ENCODE measurements at places on chromosomes 6 and 20. TPM values are rescaled to one million over a fixed set of nuclear protein-coding genes. Genes with fewer than 3 reads are reported as not detected.

DNA sequence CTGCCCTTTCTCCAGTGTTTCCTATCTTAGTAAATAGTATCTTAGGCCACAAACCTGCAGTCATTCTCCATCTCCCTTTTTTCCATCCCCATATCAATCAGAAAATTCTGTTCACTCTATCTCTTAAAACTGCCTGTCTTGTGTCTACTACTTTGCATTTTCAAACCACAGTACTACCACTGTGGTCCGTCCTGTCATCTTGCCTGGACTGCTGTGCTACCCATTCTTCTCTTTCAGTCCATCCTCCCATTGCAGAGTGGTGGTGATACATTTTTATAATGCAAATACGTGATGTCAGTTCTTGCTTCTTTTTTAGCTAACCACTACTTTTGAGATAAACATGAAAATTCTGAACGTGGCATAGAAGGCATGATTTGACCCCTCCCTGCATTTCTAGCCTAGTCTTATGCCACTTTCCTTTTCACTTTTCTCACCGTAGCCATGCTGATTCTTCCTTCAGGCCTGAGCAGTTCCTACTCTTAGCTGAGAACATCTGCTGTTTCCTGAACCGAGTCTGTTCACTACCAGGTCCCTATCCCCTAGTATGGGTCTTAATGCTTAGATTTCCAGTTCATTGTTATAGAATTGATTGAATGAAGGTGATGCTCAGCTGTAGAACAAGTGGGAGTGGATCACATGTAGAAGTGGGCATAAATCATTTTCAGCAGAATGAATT is 13.8 kb downstream of the TBPL1 start:
- H3K4me1 ChIP-seq = peaks cover 21% of the 10 kb centered on the region
- no peak for DNase-seq
- no peak overlapping the region for H3K27ac ChIP-seq
- H3K4me3 ChIP-seq = no peak overlapping the region

The PSORS1C1 gene
- total RNA-seq = 9.6 TPM

GRCh38 chr6:144613859-144614258 is 328.7 kb downstream of the UTRN start:
- H3K36me3 ChIP-seq = no peaks in the 10 kb centered on the region
- H3K4me1 ChIP-seq = no peaks in the 10 kb centered on the region
- no peaks in the 10 kb centered on the region for H3K27me3 ChIP-seq
- no peak for DNase-seq

DNA sequence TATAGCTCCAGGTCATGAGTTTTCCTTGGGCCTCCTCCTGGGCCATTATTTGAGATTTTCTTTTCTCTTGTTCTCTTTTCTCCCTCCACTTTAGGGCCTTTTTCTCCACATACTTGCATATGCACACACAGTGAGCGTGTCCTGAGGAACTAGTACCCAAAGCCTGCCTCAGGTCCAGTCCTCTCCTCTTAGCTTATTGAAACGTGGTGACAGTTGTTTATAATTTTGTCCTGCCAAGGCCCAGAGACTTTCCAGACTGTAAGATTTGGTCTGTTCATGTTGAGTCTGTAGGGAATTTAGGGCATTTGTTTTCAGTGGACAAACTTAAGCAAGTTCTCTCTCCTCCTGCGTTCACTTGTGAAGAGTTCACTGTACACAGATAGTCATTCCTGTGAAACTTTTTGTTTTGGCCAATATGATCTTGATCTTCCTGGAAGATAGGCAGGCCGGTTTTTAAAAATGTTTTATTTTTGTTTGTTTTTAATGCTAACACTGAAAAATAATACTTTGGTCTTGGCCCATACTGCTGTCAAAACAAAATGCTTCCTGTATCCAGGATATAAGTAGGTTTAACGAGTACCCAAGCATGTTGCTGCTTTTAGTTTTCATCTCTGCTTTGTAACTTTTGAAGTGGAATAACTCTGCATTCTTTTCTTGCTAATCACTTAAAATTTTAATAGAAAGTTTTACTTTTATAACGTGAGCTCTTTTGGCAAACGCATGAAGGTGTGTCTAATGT is 20.7 kb downstream of the LRRC1 start:
- no peaks in the 10 kb centered on the region for H3K36me3 ChIP-seq
- H3K27ac ChIP-seq = no peak overlapping the region
- no peak overlapping the region for H3K4me3 ChIP-seq
- H3K27me3 ChIP-seq = no peaks in the 10 kb centered on the region

The FBXO9 gene
- total RNA-seq = 61.4 TPM

The PSMF1 gene
- total RNA-seq = 52.8 TPM

DNA sequence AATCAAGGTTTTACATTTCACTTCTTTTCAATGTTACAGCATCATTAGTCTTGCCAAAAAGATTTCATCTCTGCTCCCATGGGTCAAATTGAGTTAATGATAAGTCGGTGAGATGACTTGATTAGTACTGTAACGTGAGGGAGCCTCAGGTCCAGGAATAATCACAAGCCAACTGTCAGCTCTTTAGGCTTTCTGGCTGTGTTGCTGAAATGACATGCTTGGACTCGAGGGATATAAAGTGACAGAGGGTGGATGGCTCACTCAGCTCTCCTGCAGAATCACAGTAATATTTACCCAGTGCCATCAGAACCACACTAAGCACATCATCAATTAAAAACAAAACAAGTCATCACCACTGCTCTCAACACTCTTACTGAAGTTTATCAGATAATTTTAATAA is 196.2 kb upstream of the THEMIS start:
- H3K4me1 ChIP-seq = no peaks in the 10 kb centered on the region
- DNase-seq = no peak
- H3K4me3 ChIP-seq = no peak overlapping the region
- no peak overlapping the region for H3K27ac ChIP-seq
- no peaks in the 10 kb centered on the region for H3K27me3 ChIP-seq
- H3K36me3 ChIP-seq = no peaks in the 10 kb centered on the region

DNA sequence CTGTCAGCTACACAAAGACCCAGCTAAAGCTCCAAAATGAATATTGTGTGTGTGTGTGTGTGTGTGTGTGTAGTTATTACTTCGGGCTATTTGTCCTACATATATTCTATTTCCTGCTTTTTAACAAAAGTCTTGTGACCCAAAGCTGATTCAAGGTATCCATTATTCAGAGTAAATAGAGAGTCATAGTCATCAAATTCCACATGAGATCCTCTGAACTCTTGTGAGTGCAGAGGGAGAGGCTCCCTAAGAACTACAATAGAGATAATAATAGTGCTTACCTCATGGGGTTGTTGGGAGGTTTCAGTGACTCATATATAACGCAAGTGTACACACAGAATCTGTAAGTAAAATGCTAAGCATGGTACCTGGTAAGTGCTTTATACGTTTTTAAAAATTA is 95.6 kb upstream of the SHLD1 start:
- no peaks in the 10 kb centered on the region for H3K36me3 ChIP-seq
- H3K27ac ChIP-seq = no peak overlapping the region
- peaks cover 28% of the 10 kb centered on the region for H3K4me1 ChIP-seq

DNA sequence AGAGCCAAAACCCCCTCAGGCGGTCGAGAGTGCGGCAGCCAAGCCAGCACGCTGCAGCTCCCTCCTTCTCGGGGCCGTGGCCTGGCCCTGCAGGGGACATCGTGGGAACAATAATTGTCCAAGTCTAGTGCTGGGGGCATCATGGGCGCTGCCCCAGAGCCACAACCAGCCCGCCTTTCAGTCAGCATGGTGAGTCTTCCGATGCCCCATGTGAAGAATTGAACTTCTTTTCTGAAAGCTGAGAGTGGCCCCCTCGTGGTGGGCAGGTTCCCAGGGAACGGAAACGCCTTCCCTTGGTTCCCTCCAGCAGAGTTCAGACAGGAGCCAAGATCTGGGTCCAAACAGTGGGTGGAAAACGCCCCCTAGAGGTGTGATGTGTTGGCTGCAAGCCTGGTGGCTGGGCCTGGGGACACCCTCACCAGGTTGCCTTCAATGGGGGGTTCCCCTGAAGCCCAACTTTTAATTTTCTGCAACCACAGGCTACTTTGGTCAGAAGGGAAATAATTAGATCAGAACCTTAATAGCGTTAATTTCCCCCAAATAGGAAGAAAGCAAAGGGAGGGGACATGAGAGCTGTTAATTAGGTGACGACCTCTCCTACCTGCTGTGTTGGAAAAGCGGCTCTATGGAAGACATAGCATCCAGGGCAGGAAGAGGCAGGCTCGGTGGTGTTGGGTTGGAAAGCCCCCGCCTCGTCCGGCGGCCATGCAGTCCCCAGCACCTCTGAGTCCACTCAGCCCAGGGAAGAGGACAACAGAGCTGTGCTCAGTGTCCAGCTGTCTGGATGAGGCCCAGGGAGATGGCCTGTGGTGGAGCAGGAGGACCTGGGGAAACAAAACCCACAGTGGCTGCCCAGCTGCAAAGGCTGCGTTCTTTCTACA is 4.7 kb upstream of the MRGBP start:
- H3K27me3 ChIP-seq = no peaks in the 10 kb centered on the region
- H3K4me1 ChIP-seq = peaks cover 15% of the 10 kb centered on the region
- no peaks in the 10 kb centered on the region for H3K36me3 ChIP-seq
- DNase-seq = no peak

DNA sequence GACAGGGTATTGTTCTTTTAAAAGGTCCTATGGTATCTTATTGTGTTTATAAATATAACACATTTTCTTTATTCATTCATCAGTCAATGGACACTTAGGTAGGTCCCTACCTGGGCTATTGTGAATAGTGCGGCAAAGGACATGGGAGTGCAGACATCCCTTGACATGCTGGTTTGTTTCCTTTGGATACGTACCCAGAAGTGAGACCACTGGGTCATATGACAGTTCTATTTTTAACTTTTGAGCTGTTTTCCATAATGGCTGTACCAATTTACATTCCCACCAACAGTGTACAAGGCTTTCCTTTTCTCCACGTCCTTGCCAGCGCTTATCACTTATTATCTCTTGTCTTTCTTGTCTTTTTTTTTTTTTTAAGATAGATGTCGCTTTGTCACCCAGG is 627.5 kb downstream of the PRKN start:
- no peaks in the 10 kb centered on the region for H3K36me3 ChIP-seq
- no peaks in the 10 kb centered on the region for H3K27me3 ChIP-seq
- H3K27ac ChIP-seq = no peak overlapping the region
- no peaks in the 10 kb centered on the region for H3K4me1 ChIP-seq
- no peak overlapping the region for H3K4me3 ChIP-seq

GRCh38 chr20:23587631-23588030 is 18.1 kb downstream of the CST9 start:
- no peak overlapping the region for H3K27ac ChIP-seq
- DNase-seq = no peak
- H3K27me3 ChIP-seq = no peaks in the 10 kb centered on the region
- H3K4me1 ChIP-seq = no peaks in the 10 kb centered on the region
- no peak overlapping the region for H3K4me3 ChIP-seq

DNA sequence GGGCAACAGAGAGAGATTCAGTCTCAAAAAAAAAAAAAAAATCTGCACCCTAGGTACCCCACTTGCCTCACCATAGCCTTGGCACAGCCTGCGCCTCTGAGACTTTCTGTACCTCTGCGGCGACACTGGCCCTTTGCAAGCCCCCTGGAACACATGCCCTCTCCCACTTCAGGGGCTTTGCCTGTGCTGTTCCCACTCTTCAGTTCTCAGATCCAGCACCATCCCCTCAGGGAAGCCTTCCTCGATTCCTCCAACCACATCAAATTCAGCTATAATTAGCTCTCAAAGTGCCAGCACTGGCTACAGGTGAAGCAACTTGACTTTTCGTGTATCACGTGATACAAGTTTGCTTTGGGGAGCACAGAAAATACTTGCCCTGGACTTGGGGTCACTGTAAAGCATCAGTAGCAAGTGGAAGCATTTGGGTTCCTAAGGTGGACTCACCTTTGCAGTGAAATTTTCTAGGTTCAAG is 2.1 kb upstream of the UBE2V1 start:
- peak overlapping the region; percentile 52 for H3K27ac ChIP-seq
- H3K27me3 ChIP-seq = no peaks in the 10 kb centered on the region
- no peaks in the 10 kb centered on the region for H3K36me3 ChIP-seq
- H3K4me3 ChIP-seq = peak overlapping the region; percentile 39
- DNase-seq = no peak
- H3K4me1 ChIP-seq = peaks cover 53% of the 10 kb centered on the region

GRCh38 chr20:41229259-41229658 is 88.3 kb downstream of the ZHX3 start:
- DNase-seq = no peak
- no peak overlapping the region for H3K27ac ChIP-seq
- H3K36me3 ChIP-seq = no peaks in the 10 kb centered on the region
- H3K4me3 ChIP-seq = no peak overlapping the region

The SOX18 gene
- total RNA-seq = 57.2 TPM

DNA sequence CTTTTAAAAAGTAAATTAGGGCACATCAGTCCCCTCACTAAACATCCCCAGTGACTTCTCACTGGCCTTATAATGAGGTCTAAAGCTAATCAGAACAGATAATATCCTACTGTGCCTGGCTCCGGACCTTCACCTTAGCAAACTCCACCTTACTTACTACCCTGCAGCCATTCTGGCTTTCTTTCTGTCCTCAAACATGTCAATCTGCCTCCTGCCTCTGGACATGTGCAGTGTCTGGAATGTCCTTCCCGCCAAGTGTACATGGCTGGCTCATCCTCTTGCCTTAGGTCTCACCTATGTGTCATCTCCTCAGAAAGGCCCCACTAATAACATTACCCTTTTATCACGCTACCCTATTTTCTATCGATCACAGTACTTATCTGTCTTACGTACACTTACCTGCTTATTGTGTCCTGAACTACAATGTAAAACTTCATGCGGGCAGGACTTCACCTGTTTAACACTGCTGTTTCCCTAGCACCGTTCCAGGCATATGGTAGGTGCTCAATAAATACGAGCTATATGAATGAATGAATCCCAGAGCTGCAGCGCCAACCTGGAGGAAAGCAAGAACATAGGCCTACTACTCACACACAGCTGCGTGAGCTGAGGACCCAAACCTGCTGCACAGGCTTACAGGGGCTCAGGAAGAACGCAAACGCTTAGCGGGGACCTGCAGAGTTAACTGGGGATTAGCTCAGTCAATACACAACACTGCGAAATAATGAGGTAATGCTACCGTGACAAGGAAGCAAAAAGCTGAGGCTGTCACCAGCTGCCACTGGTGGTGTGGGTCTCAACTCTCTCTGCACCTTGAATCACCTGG is 991 bp downstream of the UQCC2 start:
- peak overlapping the region; percentile 90 for H3K27ac ChIP-seq
- DNase-seq = no peak
- peaks cover 7% of the 10 kb centered on the region for H3K36me3 ChIP-seq
- H3K4me3 ChIP-seq = peak overlapping the region; percentile 76
- H3K4me1 ChIP-seq = peaks cover 23% of the 10 kb centered on the region
- H3K27me3 ChIP-seq = no peaks in the 10 kb centered on the region

GRCh38 chr6:1774226-1774915 is 164.7 kb downstream of the FOXC1 start:
- H3K4me1 ChIP-seq = no peaks in the 10 kb centered on the region
- no peaks in the 10 kb centered on the region for H3K27me3 ChIP-seq
- H3K27ac ChIP-seq = no peak overlapping the region
- no peak overlapping the region for H3K4me3 ChIP-seq

The MYO6 gene
- total RNA-seq = 20.4 TPM

All from vagina (tissue), 2 donors.